ENCODE measurements at places on chromosomes 6 and 20.

GRCh38 chr6:80566361-80566760, 459.9 kb downstream of the BCKDHB start:
- DNase-seq, result no peak

DNA sequence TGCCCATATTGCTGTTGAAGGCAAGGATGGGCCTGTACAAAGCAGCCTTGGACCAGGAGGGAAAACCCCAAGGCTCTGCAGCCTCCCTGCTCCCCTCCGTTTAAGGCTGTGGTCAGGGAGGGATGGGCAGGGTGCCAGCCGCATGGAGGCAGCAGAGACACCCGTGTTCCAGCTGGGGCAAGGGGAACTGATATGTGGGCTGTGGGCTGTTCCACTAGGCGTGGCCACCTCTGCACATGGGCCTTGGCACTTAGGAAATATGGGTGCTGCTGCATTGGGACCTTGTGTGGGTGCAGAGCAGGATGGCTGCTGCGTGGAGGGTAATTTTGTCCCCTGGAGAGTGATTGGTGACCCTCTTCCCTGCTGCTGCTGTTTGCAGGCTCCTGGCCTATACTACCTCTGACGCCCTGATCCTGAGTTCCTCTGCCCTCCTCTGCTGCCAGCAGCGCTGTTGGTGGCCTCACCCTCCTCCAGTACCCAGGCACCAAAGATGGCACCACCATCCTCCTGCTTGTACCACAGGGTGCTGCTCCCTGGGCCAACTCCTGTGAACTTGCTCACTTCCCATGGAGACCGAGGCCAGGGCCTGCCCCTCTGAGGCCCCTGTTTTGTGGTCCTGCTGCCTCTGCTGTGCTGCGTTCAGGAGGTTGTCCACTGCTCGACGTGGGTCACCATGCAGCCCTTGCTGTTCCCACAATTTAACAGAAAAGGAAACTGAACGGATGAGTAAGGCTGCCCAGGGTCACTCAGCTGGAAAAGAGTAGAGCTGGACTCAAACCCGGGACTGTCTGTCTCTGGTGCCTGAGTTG, 35.3 kb downstream of the PANK2 start:
- DNase-seq, result no peak

- peak; percentile 65 for DNase-seq
These were observed at the start of gene FOXS1 for GRCh38 chr20:31845300-31845863. TSS of gene FOXS1 (minus strand) at chr20:31845604. CDS start at chr20:31845542, 62 bp downstream.

DNA sequence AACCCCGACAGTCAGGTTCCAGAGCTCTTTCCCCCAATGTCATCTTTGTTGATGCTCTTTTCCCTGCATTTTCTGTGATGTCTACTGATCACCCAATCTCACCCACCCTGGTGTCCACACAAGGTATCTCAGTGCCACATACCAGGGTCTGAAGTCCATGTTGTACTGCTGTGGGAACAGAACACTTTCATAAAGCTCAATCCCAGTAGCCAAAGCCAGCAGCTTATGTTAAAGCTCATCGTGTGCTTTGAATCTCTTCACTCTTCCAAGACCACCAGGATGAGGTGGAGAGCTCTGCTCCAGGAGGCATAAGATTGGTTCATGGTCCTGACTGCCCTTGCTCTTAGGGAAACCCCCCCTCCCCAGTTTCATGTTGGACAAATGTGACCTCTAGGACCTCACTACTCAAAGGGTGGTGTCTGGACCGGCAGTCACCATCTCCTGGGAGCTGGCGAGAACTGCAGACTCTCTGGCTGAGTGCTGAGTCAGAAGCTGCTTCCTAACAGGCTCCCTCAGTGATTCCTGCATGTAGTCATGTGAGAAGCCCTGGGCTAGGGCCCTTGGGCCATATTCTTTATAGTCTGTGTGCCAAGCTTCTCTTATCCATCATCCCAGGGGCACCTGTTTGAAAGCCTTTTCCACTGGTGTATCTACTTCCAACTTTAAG, 13.4 kb upstream of the CPNE5 start:
- DNase-seq, result no peak

GRCh38 chr6:129679758-129680157, 30.2 kb downstream of the ARHGAP18 start:
- no peak for DNase-seq

DNA sequence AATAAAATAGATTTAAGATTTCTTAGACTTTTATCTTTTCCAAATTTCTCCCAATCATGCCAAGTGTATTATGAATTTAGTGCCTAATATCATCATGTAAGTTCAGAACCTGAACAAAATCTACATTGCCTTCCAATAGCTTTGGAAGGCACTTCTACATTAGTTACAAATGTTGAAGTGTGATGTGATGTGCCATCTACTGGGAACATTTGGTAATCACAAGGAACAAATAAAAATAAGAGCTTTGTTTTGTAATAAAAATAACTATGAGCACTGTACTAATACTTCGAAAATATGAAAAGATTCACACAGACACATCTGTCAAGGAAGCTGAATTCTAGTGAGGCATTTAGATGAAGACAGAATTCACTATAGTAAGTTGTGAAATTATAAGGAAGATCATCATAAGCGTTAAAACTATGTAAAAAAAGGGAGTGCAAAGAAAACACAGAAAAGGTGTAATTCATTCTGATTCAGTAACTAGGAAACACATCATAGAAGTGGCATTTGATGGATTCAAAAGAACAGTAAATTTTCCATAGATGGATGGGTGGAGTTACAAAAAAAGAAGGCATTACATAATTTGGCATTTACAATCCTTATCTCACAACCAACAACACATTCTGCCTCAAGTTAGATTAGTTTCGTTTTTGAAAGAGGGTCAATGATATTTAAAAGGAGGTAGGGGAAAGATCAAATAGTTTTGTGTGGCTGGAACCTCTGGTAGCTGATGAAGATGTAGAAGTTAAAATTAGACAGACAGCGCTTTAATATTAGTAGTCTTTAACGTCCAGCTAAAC, 161.0 kb downstream of the ASCC3 start:
- no peak for DNase-seq

DNA sequence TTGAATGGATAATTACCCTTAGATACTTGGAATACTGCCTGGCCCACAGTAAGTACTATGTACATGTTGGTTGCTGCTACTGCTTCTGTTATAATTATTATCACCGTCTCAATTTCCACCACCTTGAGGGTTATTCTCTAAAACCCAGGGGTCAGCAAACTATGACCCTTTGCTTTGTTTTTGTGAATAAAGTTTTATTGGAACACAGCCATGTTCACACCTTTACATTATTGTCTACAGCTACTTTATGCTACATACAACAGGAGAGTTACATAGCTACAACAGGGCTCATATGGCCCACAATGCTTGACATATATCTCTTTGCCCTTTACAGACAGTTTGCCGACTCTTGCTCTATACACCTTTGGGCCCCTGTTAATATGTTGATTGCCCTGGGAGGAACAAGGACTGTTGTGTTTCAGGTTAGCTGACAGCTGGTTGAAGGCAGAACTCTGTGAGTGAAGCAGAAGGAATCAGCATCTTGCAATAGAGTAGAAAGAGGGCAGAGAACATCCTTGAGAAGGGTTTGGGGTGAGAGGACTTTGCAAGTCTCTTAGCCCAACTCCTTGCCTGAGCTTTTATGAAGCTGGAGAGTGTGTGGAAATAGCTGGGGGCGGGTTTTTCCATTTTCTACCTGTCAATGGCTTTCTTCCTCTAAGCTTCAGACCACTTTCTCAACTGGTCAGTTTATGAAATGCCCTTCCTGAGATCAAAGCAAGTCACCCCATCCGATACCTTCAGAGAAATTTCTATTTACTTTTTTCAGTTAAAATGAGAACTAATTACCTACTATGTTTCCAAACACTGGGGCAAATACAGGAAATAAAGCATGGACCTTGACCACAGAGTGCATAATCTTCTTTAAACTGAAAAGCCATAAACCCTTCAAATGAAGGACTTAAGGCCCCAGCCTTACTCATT, 3.5 kb upstream of the MEP1A start:
- no peak for DNase-seq
